ENCODE measurements at places on chromosomes 4 and X.

- no peak for DNase-seq
These were observed 11.3 kb downstream of the TDO2 start for GRCh38 chr4:155914782-155915181.

GRCh38 chr4:309807-310206 is 4.5 kb upstream of the ZNF732 start:
- DNase-seq, result no peak

- no peak for DNase-seq
These were observed 25.4 kb upstream of the VSIG1 start for GRCh38 chrX:108019382-108019875.

DNA sequence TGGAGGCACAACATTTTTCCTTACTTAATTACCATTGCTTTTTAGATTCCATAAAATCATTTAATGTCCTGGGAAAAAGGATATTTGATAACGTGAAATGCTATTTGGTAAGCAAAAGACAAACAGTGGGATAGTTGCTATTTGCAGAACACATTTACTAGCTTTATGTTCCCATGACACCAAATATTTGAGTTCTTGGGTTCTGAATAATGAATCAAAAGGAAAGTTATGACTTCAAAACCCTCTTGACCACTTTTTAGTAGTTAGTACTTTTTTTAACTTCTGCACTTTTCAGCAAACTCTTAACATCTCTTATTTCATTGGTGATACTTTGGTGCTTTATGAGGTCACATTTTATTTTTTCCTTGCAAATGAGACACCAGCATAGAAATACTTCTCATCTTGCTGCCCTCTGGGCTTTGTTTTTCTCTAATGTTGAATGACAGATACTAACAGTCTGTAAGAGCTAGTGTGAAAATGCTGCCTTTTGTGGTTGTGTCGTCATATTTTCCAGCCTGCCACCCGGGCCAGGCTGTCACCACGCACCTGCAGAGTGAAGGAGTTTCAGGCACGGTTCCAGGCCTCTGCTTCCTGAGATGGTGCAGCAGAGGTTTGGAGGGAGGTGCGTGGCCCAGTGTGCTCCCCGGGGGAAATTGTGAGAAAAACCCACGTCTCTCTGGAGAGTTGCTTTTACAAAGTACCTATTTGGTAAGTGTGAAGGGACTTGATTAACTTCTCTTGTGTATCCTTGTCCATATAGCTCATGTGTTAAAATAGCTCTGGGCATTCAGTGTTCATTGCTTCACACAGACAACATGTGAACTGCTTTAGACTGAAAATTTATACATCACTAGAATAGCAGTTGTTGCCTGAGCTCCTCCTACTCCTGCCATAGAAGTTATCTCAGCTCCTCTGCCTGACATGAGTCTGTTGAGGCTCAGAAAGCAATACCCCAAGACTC is 34.7 kb downstream of the MSL3 start:
- DNase-seq, result no peak

DNA sequence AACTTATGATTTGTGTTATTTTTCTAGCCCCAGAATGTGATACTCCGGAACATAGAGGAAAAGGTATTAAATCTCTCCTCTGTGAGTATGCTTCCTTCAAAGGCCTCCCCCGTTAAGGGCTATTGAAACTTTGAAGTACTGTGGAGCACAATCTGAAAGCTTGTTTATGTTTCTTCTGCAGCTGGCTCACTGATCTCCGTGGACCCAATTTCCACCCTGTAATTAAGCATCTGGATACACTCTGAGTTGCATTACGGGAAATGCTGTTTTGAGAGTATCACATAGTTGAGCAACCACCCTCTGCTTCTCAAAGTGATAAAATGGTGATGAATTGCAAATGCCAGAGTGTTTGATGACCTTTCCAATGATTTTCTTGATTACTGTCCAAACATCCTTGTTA is 296.8 kb upstream of the PABPC5 start:
- no peak for DNase-seq

DNA sequence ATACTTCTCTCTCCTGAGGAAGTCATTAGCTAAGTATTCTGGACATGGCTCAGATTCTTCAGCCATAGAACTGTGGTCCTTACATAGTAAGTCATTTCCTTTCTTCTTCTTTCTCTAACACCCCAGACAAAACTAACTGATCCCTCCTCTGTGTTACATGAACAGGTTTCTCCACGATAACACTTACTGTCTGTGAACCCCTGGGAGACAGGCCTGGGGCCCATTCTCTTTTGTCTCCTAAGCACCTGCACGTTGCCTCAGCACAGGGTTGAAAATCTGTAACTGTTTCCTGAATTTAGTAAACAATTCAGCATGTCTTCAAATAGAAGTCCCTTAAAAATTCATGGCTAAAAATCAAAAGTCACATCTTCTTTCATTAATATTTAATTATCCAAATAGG is 24.7 kb downstream of the APBB2 start:
- DNase-seq, result no peak

- DNase-seq, result no peak
These were observed 105.1 kb downstream of the FNIP2 start for GRCh38 chr4:158873795-158874401.

GRCh38 chrX:57772637-57773036 is 92.6 kb upstream of the NLRP2B start:
- no peak for DNase-seq

DNA sequence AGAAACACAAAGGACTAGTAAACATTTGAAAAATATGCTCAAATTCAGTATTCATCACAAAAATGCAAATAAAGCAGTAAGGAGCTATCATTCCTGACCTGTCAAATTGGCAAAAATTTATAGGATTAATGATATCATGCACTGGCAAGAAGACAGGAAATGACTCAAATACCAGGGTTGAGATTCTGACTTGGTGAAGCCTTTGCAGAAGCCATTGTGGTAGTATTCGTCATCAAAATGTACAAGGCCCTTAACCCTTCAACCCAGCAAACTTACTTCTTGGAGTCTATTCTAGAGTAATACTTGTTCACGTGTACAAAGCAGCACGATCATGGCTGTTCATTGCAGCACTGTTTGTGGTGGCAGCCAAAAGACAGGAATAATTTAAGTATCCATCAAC is 132.4 kb downstream of the ENOX2 start:
- DNase-seq, result no peak

DNA sequence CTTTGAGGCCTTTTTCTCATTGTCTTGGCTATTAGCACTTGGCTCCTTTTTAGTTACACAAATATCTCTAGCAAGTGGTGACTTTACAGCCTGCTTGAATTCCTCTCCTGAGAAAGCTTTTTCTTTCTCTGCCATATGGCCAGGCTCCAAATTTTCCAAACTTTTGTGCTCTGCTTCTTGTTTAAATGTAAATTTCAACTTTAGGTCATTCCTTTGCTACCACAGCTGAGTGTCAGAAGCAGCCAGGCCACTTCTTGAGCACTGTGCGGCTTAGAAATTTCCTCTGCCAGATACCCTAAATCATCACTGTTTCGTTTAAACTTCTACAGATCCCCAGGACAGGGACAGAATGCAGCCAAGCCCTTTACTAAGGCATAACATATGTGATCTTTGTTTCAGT is 222.4 kb downstream of the FBXO8 start:
- no peak for DNase-seq

- no peak for DNase-seq
These were observed 173.0 kb upstream of the PCDH18 start for GRCh38 chr4:137705171-137705783.

DNA sequence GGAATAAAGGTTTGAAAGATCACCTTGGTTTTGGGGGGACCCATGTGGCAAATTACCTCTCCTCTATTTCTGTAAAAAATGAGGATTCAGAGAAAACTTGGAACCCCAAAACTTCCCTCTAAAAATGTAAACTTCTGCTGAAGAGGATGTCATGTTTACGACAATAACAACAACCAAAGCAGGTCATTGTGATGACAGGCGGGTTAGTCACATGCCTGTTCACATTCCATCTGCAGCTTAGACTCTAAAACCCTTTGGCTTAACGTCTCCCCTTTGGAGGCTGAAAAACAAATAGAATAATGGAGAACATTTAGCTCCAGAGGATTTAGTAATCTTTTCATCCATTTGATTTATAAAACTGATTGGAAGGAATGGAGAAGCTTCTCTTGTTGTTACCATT is 75.0 kb upstream of the FAM9C start:
- DNase-seq, result no peak

GRCh38 chr4:83613023-83613422 is 77.1 kb downstream of the GPAT3 start:
- no peak for DNase-seq

DNA sequence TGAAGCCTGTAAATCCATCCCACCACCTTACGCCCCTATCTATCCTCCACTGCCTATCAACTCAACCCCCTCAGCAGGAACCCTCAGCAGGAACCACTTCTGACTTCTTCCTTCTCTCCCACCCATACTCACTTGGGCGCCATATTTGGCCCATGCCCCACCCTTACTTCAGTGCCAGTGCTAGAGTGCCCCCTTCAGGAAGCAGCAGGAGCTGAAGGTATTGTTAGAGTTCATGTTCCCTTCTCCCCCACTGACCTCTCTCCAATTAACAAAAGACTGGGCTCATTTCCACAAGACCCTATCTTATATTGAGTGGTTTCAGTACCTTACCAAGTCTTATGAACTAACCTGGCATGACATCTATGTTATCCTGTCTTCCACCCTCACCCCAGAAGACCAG is 363.1 kb upstream of the SLIT2 start:
- no peak for DNase-seq

DNA sequence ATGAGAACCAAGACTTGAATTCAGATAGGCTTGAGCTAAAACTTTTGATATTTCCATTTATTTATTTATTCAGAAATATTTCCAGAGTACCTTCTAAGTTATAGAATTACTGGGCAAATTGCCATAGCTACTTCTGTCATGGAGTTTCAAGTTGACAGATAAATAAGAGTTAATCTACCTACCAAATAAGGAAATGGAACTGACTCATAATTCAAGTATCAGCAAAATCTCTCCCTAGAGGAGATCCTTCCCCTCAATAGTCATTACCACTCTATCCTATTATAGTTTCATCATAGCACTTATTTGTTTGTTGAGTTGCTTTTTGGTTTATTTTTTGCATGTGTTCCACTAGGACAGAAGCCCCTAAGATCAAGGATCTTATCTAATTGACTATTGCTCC is 48.8 kb upstream of the CCSER1 start:
- DNase-seq, result no peak

- peak; percentile 44 for DNase-seq
These were observed 791 bp downstream of the GUCY1B1 start for GRCh38 chr4:155759372-155760252.

DNA sequence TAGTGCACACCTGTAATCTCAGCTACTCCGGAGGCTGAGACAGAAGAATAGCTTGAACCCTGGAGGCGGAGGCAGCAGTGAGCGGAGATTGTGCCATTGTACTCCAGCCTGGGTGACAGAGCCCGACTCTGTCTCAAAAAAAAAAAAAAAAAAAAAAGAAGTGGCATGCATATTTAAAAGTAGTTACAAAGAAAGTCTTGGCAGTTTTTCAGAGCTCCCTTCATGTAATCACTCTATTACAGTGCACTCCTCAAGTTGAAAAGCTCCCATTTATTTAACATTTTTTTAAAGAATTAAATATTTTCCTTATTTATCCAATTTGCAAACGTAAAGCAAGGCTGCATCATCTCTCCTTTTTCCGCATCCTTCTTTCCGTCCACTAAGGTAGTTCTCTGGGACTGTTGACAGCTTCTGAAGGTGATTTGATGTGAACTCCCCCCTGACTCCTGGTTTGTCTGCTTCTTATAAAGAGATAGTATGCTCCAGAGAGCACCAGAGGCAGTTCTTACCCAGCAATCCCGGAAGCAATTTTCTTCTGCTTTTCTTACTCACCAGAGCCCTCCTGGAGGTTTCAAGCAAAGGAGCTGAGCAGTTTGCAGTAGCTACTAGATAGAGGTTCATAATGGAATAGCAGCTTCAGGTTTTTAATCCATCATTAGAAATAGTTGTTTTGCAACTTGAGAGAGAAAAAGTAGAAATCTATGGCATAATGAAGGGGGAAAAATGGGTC is 151.0 kb downstream of the PALLD start:
- DNase-seq, result no peak

DNA sequence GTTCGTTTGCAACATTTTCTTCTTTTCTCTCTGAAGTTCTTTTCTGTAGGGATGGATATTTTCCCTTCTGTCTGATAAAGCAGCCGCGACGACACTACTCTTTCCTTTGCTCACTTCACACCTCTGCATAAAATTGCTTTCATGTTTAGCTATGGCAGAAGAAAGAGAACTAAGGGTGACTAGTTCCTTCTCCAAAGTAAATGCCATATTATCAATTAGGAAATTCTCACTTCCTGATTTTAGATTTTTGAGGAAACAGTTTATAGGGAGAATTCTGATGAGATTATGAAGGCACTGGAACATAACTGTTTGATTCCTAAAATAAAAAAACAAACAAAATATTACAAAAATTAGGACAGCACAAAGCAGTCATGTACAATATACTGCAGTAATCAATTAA is 29.2 kb downstream of the FANCB start:
- DNase-seq, result no peak

- DNase-seq, result no peak
These were observed 29.6 kb upstream of the ERVMER34-1 start for GRCh38 chr4:52780617-52781354.

Measured in progenitor cell of endocrine pancreas (in vitro differentiated cells).